ENCODE measurements at places on chromosomes 7 and 10. TPM values are rescaled to one million over a fixed set of nuclear protein-coding genes. Genes with fewer than 3 reads are reported as not detected.

PDCD4 gene
- 101 TPM for total RNA-seq

ARHGEF35 gene
- total RNA-seq = 31.8 TPM

CYP3A7 gene
- total RNA-seq = not detected

WEE2 gene
- not detected for total RNA-seq

CADPS2 gene
- 66.5 TPM for total RNA-seq

KBTBD2 gene
- 55.9 TPM for total RNA-seq

TLL2 gene
- total RNA-seq = not detected

TRIL gene
- 8.3 TPM for total RNA-seq

PIK3CG gene
- total RNA-seq = 3.3 TPM

FLNC gene
- total RNA-seq = 5.1 TPM

TMEM106B gene
- 47.9 TPM for total RNA-seq

RAPGEF5 gene
- 41.9 TPM for total RNA-seq

BLNK gene
- 2.9 TPM for total RNA-seq

GNA12 gene
- 31.4 TPM for total RNA-seq

GPRIN2 gene
- not detected for total RNA-seq

NEUROG3 gene
- total RNA-seq = not detected

HBP1 gene
- 269 TPM for total RNA-seq

CCL24 gene
- not detected for total RNA-seq

CSTF2T gene
- 24.6 TPM for total RNA-seq
